Activated CD4-positive, alpha-beta T cell treated with anti-CD3 and anti-CD28 coated beads, Interleukin-2, amount 50 U/mL, for 1 hour (primary cell): ENCODE measurements at places on chromosomes 6 and 20.

DNA sequence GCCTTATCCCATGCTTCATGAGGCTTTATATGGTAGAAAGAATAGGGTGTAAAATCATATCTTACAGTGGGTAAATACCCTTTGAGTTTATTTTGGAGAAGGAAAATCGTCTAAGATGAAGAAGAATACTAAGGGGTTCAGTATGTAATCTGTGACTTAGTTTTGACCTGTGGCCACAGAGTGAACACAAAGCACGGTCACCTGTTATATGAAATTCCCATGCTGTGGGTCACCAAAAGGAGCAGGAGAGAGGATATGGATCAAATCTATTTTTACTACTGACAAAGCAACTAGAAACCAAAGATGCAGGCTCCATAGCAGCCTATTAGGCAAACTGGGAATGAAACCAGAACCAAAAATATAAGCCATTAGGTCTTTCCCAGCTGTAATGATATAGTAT is 3.6 kb upstream of the HAO1 start:
- DNase-seq: no peak

GRCh38 chr20:7155282-7155681 is 387.8 kb downstream of the BMP2 start:
- DNase-seq: no peak

GRCh38 chr20:58829531-58829941 is 21.2 kb downstream of the GNAS-AS1 start:
- no peak for DNase-seq

- no peak for DNase-seq
Observed at GRCh38 chr6:53645859-53646258, 19.7 kb downstream of the KLHL31 start.

GRCh38 chr6:78854546-78854945 is 12.8 kb upstream of the IRAK1BP1 start:
- no peak for DNase-seq

DNA sequence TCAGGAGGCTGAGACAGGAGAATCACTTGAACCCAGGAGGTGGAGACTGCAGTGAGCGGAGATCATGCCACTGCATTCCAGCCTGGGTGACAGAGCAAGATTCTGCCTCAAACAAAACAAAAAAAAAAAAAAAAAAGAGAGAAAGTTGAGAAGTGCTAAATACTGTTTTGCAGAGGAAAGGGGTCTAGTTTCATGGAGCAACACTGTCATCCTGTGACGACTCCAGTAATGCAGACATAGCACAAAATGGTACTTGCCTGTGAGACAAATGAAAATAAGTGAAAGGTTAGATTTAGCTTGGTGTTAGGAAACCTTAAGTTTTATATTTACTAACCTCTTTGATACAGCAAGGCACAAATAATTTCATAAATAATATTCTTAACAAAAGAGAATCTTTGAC is 29.7 kb downstream of the CEP162 start:
- no peak for DNase-seq

- DNase-seq: no peak
Observed at GRCh38 chr20:10461495-10461894, 26.4 kb downstream of the SLX4IP start.
